Cerebellum (tissue), 4 donors: ENCODE measurements at places on chromosomes 4 and X. TPM values are rescaled to one million over a fixed set of nuclear protein-coding genes. Genes with fewer than 3 reads are reported as not detected.

TLR10 gene
- 1.2 TPM for total RNA-seq

CSAG3 gene
- not detected for total RNA-seq

FGF2 gene
- 12.1 TPM for total RNA-seq

IGFBP7 gene
- 26.9 TPM for total RNA-seq

IBSP gene
- total RNA-seq: 0.27 TPM

RELL1 gene
- 57.6 TPM for total RNA-seq

THOC2 gene
- 105 TPM for total RNA-seq

BANK1 gene
- total RNA-seq: 0.54 TPM

INPP4B gene
- 12.8 TPM for total RNA-seq

CPE gene
- 380 TPM for total RNA-seq

CITED1 gene
- 3.9 TPM for total RNA-seq

COX7B2 gene
- total RNA-seq: not detected

SHROOM2 gene
- total RNA-seq: 22.5 TPM

KCTD8 gene
- total RNA-seq: 24.0 TPM

TBC1D8B gene
- total RNA-seq: 1.6 TPM

SNX25 gene
- total RNA-seq: 27.7 TPM

POU4F2 gene
- total RNA-seq: 3.8 TPM

MAPK10 gene
- total RNA-seq: 411 TPM

C4orf51 gene
- not detected for total RNA-seq

EPGN gene
- 0.27 TPM for total RNA-seq

NPY1R gene
- total RNA-seq: 8.2 TPM

KIAA1210 gene
- 0.36 TPM for total RNA-seq

FAM53A gene
- total RNA-seq: 1.6 TPM

MBNL3 gene
- total RNA-seq: 6.5 TPM

TDO2 gene
- total RNA-seq: not detected

PDCL2 gene
- total RNA-seq: not detected

RAB9B gene
- 24.1 TPM for total RNA-seq
